ENCODE measurements at places on chromosomes 4 and X. TPM values are rescaled to one million over a fixed set of nuclear protein-coding genes. Genes with fewer than 3 reads are reported as not detected.

DNA sequence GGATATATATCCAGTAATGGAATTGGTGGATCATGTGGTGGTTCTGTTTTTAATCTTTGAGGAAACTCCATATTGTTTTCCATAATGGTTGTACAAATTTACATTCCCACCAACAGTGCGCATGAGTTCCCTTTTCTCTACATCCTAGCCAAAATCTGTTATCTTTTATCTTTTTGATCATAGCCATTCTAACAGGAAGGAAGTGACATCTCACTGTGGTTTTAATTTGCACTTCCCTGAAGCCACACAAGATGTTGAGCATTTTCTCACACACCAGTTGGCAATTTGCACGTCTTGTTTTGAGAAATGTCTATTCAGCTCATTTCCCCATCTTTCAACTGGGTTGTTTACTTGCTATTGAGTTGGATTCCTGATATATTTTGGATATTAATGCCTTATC is 194.9 kb downstream of the CBLL2 start:
- H3K27me3 ChIP-seq, result no peaks in the 10 kb centered on the region
- no peak overlapping the region for H3K27ac ChIP-seq
- peak; percentile 21 for DNase-seq

DNA sequence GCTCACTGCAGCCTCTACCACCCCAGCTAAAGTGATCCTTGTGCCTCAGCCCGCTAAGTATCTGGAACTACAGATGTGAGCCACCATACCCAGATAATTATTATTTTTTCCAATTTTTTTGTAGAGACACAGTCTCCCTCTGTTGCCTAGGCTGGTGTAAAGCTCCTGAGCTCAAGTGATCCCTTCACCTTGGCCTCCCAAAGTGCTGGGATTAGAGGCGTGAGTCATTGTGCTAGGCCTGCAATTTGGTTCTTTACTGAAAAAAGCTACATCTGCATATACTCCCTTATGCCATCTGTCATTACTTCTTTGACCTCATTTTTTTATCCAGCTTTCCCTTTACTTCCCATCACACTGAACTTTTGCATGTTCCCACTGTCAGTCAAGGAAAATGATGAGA is 2012.4 kb upstream of the IGFBP7 start:
- no peak for DNase-seq
- no peaks in the 10 kb centered on the region for H3K27me3 ChIP-seq
- no peak overlapping the region for H3K4me3 ChIP-seq
- no peaks in the 10 kb centered on the region for H3K36me3 ChIP-seq

- no peaks in the 10 kb centered on the region for H3K4me1 ChIP-seq
- no peaks in the 10 kb centered on the region for H3K27me3 ChIP-seq
- H3K36me3 ChIP-seq, result no peaks in the 10 kb centered on the region
Measured at GRCh38 chr4:86451560-86452330, 91.9 kb upstream of the MAPK10 start.

GRCh38 chrX:147565237-147565636 is 346.5 kb upstream of the FMR1 start:
- no peaks in the 10 kb centered on the region for H3K27me3 ChIP-seq
- no peak overlapping the region for H3K4me3 ChIP-seq
- no peak overlapping the region for H3K27ac ChIP-seq

- no peak for DNase-seq
- no peaks in the 10 kb centered on the region for H3K4me1 ChIP-seq
- H3K27me3 ChIP-seq, result no peaks in the 10 kb centered on the region
- H3K4me3 ChIP-seq, result no peak overlapping the region
- H3K36me3 ChIP-seq, result no peaks in the 10 kb centered on the region
- H3K27ac ChIP-seq, result no peak overlapping the region
Measured at GRCh38 chrX:11606408-11606807, 59.3 kb downstream of the ARHGAP6 start.

GRCh38 chrX:63560601-63561218 is 209.6 kb upstream of the SPIN4 start:
- peak overlapping the region; percentile 38 for H3K27ac ChIP-seq
- H3K4me1 ChIP-seq, result peaks cover 6% of the 10 kb centered on the region
- peak; percentile 63 for DNase-seq
- peaks cover under 1% of the 10 kb centered on the region for H3K27me3 ChIP-seq
- H3K4me3 ChIP-seq, result peak overlapping the region; percentile 62
- H3K36me3 ChIP-seq, result no peaks in the 10 kb centered on the region

DNA sequence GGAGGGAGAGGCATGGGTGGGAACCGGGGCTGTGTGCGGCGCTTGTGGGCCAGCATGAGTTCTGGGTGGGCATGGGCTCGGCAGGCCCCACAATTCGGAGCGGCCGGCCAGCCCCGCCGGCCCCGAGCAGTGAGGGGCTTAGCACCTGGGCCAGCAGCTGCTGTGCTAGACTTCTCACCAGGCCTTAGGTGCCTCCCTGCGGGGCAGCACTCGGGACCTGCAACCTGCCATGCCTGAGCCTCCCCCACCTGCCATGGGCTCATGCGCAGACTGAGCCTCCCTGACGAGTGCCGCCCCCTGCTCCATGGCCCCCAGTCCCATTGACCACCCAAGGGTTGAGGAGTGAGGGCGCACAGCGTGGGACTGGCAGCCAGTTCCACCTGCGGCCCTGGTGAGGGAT is 573.9 kb downstream of the TMA16 start:
- no peaks in the 10 kb centered on the region for H3K4me1 ChIP-seq
- H3K27me3 ChIP-seq, result no peaks in the 10 kb centered on the region
- no peak for DNase-seq
- no peak overlapping the region for H3K27ac ChIP-seq
- no peak overlapping the region for H3K4me3 ChIP-seq

GRCh38 chr4:113540859-113541258 is 220.7 kb downstream of the CAMK2D start:
- H3K4me3 ChIP-seq, result no peak overlapping the region
- H3K27me3 ChIP-seq, result no peaks in the 10 kb centered on the region
- no peak for DNase-seq

GRCh38 chrX:56764975-56765791 is 36.1 kb downstream of the NBDY start:
- peaks cover 50% of the 10 kb centered on the region for H3K4me1 ChIP-seq
- H3K4me3 ChIP-seq, result no peak overlapping the region
- peak overlapping the region; percentile 86 for H3K27ac ChIP-seq
- no peaks in the 10 kb centered on the region for H3K27me3 ChIP-seq

Gene BTK
- 235 TPM for total RNA-seq

Gene CCKAR
- total RNA-seq, result not detected

Gene FAM90A26
- total RNA-seq, result not detected

Gene APLN
- not detected for total RNA-seq

Gene PAGE4
- not detected for total RNA-seq

Gene FOXP3
- not detected for total RNA-seq

Gene RAB9B
- total RNA-seq, result 0.75 TPM

Gene RAB41
- not detected for total RNA-seq

Gene ADGRG2
- total RNA-seq, result not detected

Gene BEX5
- 0.91 TPM for total RNA-seq
